ENCODE measurements at places on chromosomes 2 and 18. TPM values are rescaled to one million over a fixed set of nuclear protein-coding genes. Genes with fewer than 3 reads are reported as not detected.

Gene NT5DC4
- total RNA-seq, result not detected

Gene CYB5A
- 150 TPM for total RNA-seq

Gene ACVR1C
- total RNA-seq, result 0.04 TPM

Gene SLC11A1
- total RNA-seq, result 0.25 TPM

Gene SLC23A3
- 0.09 TPM for total RNA-seq

Gene ITPRIPL1
- 1.3 TPM for total RNA-seq

DNA sequence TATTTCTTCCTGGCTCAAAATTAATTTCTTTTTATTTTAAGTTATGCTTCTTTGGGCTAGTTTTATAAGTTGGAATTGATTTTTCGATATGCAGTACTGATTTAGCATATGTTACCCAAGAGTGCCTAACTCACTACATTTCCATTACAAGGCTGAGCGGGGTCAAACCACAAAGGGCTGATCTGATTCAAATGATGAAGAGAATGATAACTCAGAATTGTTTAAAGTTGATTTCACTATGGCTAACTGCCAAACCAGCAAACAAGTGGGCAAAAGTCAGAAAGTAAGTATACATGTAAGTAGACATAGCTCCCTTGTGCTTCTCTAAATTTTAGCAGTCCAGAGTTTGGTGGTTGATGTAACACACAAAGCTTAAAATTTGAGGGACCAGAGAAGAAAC, 35.6 kb downstream of the RAD51AP2 start:
- H3K4me1 ChIP-seq, result no peaks in the 10 kb centered on the region
- no peak overlapping the region for H3K27ac ChIP-seq
- no peaks in the 10 kb centered on the region for H3K36me3 ChIP-seq
- no peaks in the 10 kb centered on the region for H3K27me3 ChIP-seq
- no peak for DNase-seq

GRCh38 chr18:34965108-34965507, 76.1 kb upstream of the MAPRE2 start:
- peaks cover under 1% of the 10 kb centered on the region for H3K27me3 ChIP-seq
- no peaks in the 10 kb centered on the region for H3K4me1 ChIP-seq
- no peak overlapping the region for H3K4me3 ChIP-seq
- no peak for DNase-seq
- no peak overlapping the region for H3K27ac ChIP-seq

- no peaks in the 10 kb centered on the region for H3K27me3 ChIP-seq
- no peaks in the 10 kb centered on the region for H3K36me3 ChIP-seq
Observed at GRCh38 chr2:101231240-101231639, 21.4 kb upstream of the CNOT11 start.

DNA sequence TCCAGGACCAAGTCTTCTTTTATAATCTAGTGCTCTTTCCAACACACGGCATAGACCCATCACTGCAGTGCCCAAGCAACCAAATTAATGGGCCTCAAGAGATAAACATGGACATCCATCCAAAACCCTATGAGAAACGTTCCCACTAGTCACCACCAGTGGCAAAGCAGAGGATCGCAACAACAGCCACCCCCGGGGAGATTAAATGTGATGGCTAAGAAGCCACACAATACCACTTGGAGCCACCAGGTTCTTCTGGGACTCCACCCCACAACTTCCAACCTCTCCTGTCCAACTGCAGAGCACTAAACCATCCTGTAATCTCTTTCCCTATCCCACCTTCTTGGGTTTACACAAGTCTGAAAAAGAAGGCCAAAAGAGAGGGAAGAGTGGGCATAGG, 123.8 kb downstream of the BCL11A start:
- H3K4me1 ChIP-seq, result peaks cover 2% of the 10 kb centered on the region
- H3K36me3 ChIP-seq, result no peaks in the 10 kb centered on the region
- no peak for DNase-seq
- H3K27me3 ChIP-seq, result no peaks in the 10 kb centered on the region
- H3K4me3 ChIP-seq, result no peak overlapping the region

GRCh38 chr2:225272173-225272572, 127.3 kb upstream of the NYAP2 start:
- no peaks in the 10 kb centered on the region for H3K36me3 ChIP-seq
- no peaks in the 10 kb centered on the region for H3K4me1 ChIP-seq
- H3K27me3 ChIP-seq, result no peaks in the 10 kb centered on the region
- no peak for DNase-seq

DNA sequence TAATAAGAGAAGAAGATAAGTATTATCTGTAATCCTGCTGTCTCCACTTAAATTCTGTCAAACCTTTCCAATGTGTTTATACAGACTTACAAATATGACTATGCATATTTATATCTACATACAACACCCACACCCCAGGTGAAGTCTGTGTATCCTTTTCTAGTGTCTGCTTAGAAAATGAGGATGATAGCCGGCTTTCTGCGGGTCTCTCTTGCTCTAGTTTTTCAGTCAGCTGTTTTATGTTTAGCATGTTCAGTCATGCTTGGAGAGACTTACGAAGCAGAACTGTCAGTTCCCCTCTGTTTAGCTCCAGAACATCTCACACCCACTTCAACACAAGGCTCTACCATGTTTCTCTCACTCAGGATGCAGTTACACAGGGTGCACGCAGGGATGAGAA, 137.3 kb upstream of the NFATC1 start:
- no peak overlapping the region for H3K27ac ChIP-seq
- no peak for DNase-seq
- no peaks in the 10 kb centered on the region for H3K4me1 ChIP-seq
- H3K4me3 ChIP-seq, result no peak overlapping the region

GRCh38 chr2:232027530-232027929, 66.0 kb downstream of the DIS3L2 start:
- no peak overlapping the region for H3K27ac ChIP-seq
- no peak overlapping the region for H3K4me3 ChIP-seq
- no peaks in the 10 kb centered on the region for H3K27me3 ChIP-seq
- DNase-seq, result no peak
- H3K4me1 ChIP-seq, result peaks cover 11% of the 10 kb centered on the region

GRCh38 chr2:193267496-193268002, 1072.8 kb upstream of the TMEFF2 start:
- H3K36me3 ChIP-seq, result no peaks in the 10 kb centered on the region
- no peaks in the 10 kb centered on the region for H3K4me1 ChIP-seq
- no peaks in the 10 kb centered on the region for H3K27me3 ChIP-seq
- no peak overlapping the region for H3K4me3 ChIP-seq
- no peak overlapping the region for H3K27ac ChIP-seq

DNA sequence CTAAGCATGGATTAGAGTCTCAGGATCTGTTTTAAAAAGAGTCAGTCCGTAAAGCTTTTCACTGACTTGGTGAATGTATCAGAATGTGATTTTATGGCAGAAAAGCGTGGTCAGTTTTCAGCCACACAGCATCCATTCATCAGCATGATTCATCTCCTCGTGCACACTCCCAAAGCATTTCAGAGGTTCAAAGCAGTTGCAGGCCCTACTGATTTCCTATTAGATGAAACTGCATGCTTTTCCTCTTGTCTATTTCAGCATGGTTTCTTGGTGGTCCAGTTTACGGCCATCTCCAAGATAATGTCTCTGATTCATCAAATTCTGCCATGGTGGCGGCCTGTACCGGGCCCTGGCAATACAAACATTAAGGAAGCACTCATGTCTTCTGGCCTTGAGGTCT, 4.8 kb upstream of the PARD6G start:
- no peaks in the 10 kb centered on the region for H3K4me1 ChIP-seq
- no peaks in the 10 kb centered on the region for H3K36me3 ChIP-seq
- no peak overlapping the region for H3K4me3 ChIP-seq
- no peak for DNase-seq
- H3K27ac ChIP-seq, result no peak overlapping the region
- H3K27me3 ChIP-seq, result peaks cover 3% of the 10 kb centered on the region

- no peak for DNase-seq
- H3K4me3 ChIP-seq, result no peak overlapping the region
- H3K27ac ChIP-seq, result no peak overlapping the region
- no peaks in the 10 kb centered on the region for H3K4me1 ChIP-seq
Observed at GRCh38 chr2:28906376-28906775, 11.9 kb downstream of the WDR43 start.

- H3K36me3 ChIP-seq, result peaks cover 3% of the 10 kb centered on the region
- no peak for DNase-seq
- H3K27me3 ChIP-seq, result no peaks in the 10 kb centered on the region
- peaks cover 28% of the 10 kb centered on the region for H3K4me1 ChIP-seq
Observed at GRCh38 chr2:25275575-25275965, 66.2 kb downstream of the DNMT3A start.

DNA sequence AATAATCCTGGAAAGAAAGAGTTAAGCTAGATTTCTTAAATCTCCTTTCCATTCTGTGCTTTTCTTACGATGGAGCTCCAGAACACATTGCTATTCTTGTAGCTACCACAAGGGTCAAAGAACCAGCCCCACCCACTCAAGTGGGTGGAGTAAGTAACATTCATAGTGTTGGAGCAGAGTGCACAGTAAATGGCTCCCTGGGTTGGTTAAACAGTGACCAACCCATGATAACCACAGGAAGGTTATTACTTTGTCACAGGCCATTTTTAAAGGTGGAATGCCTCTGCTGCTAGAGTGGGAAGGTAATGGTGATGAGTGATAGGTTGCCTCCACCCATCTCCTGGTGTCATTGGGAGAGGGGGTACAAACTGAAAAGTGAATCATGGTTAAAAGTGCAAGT, 13.9 kb downstream of the ARPC2 start:
- peaks cover 56% of the 10 kb centered on the region for H3K36me3 ChIP-seq
- no peak overlapping the region for H3K4me3 ChIP-seq
- peak; percentile 46 for DNase-seq
- peaks cover 18% of the 10 kb centered on the region for H3K4me1 ChIP-seq

GRCh38 chr18:12031846-12032245, 50.5 kb downstream of the IMPA2 start:
- no peak for DNase-seq
- H3K36me3 ChIP-seq, result no peaks in the 10 kb centered on the region
- H3K27ac ChIP-seq, result no peak overlapping the region
- no peaks in the 10 kb centered on the region for H3K4me1 ChIP-seq
- no peak overlapping the region for H3K4me3 ChIP-seq
- no peaks in the 10 kb centered on the region for H3K27me3 ChIP-seq

DNA sequence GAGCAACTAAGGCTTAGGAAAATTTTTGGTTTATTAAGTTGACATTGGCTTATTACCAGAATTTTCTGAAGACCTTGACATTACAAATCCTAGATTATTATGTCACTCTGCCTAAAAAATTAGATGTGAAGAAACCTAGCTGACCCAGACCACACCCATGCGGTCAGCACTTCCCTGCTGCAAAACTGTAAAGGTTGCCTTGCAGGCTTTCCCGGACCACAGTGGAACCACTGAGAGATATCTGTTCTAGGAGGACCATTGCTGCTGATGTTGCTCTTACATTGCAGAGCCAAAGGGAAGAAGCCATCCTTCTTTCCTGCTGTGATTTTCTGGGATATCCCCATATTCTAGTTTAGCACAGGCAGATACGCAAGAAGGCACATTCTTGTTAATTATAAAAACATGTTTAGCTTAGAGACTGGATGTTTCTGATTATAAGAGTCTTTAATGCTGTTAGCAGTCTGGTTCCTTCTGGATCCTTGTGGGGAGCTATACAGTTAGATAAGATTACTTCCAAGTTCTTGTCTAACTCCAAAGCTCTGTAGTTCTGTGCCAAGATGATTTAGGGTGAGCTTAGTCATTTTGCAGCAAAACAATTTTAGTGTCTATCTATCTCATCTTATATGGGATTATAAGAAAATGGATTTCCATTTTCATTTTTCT, 70.2 kb downstream of the AOX1 start:
- H3K36me3 ChIP-seq, result no peaks in the 10 kb centered on the region
- H3K4me1 ChIP-seq, result no peaks in the 10 kb centered on the region
- no peak overlapping the region for H3K4me3 ChIP-seq
- H3K27me3 ChIP-seq, result no peaks in the 10 kb centered on the region

DNA sequence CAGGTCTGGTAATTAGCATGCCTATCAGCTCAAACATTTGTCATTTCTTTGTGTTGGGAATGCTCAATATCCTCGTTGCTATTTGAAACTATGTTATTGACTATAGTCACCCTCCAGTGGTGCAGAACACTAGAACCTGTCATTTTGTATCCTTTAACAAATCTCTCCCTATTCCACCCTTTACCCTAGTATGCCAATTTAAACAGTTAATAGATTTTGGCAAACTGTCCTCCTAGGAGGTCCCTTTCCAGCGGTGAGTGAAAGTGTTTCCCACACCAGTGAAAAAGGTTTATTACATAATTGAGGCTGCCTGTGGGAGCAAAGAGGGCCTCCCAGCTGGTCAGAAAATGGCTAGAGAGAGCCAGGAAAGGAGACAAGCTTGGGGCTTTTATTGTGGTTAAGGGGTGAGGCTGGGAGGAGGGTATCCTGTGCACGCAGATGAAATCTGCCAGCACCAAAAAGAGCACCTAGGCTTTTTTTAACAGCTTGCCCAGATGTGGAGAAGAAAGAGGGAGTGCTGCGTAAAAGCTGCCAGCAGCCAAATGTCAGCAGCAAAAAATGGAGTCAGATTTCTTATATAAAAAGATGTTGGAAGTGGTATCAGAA, 1.8 kb upstream of the DRC1 start:
- no peak overlapping the region for H3K4me3 ChIP-seq
- no peaks in the 10 kb centered on the region for H3K4me1 ChIP-seq
- DNase-seq, result no peak
- no peak overlapping the region for H3K27ac ChIP-seq
- no peaks in the 10 kb centered on the region for H3K36me3 ChIP-seq

DNA sequence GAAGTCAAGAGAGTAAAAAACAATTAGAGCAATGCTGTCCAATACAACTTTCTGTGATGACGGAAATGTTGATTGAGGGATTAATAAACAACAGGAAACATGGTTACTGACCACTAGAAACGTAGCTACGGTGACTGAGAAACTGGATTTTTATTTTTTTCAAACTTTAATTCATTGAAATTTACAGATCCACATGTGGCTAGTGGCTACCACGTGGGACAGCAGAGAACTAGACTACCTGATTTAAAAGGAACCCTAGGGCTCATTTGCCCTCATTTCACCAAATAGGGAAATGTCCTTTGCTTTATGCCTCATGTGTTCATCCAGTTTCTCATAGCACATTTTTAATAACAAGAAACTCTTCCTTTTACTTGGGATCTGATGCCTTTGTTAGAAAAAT, 413.0 kb downstream of the TGIF1 start:
- H3K27me3 ChIP-seq, result no peaks in the 10 kb centered on the region
- no peaks in the 10 kb centered on the region for H3K4me1 ChIP-seq
- no peak for DNase-seq
- H3K4me3 ChIP-seq, result no peak overlapping the region

- H3K27me3 ChIP-seq, result no peaks in the 10 kb centered on the region
- H3K4me1 ChIP-seq, result peaks cover 6% of the 10 kb centered on the region
- no peak overlapping the region for H3K4me3 ChIP-seq
- no peak for DNase-seq
- H3K27ac ChIP-seq, result no peak overlapping the region
- no peaks in the 10 kb centered on the region for H3K36me3 ChIP-seq
Observed at GRCh38 chr2:157989227-157989626, 112.4 kb upstream of the UPP2 start.

DNA sequence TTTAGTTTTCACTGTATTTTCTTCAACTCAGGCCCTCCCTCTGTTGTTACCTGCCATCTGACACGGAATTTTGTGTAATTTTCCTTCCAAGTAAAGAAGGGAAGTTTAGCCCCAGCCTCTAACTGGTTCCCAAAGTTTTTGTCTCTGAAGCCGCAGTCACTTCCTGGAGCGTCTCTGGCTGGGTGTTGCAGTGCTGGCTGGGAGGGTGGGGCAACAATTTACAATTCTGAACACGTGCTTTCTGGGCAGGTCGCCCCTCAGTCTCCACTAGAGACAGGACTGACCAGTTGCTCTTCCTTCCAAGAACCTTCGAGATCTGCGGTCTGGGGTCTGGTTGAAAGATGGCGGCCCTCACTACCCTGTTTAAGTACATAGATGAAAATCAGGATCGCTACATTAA, 3.5 kb downstream of the CNDP2 start:
- no peak overlapping the region for H3K4me3 ChIP-seq
- H3K36me3 ChIP-seq, result peaks cover 27% of the 10 kb centered on the region
- no peak overlapping the region for H3K27ac ChIP-seq
- no peak for DNase-seq

All from cardiac muscle cell (in vitro differentiated cells and primary cell).